ENCODE measurements at places on chromosomes 12 and 14.

- no peak for DNase-seq
Measured at GRCh38 chr14:54621686-54622085, 54.8 kb downstream of the SAMD4A start.

DNA sequence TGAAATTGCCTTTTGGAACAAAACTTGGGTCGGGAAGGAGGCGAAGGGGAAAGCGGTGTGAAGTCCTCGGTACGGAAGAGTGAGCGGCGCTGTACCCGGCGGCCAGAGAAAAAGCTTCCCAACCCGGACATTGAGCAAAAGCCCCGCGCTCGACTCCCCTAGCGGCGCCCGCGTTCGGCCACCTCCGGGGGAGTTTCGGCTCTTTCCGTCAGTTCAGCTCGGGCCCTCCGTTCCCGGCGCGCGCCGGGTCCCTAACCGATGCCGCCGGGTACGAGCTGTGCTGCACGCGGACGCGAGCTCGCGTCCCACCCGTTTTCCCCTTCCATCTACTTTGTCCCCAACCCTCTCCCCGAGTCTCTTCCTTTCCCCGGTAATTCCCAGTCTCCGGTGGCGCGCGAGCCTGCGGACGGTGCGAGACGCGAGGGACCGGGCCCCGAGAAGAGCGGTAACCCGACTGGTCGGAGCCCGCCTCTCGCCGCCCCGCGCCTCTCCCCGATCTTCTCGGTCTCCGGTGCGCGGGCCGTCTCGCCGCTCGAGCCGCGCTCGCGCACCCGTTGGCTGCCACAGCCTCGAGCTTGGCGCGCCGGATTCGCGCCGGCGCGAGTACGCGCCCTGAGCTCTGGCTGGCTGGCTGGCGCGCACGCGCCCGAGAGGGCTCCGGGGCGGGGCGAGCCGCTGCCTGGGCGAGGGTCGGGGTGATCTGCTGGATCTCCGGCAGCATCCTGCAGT, 446 bp upstream of the SPATS2 start:
- peak; percentile 83 for DNase-seq

DNA sequence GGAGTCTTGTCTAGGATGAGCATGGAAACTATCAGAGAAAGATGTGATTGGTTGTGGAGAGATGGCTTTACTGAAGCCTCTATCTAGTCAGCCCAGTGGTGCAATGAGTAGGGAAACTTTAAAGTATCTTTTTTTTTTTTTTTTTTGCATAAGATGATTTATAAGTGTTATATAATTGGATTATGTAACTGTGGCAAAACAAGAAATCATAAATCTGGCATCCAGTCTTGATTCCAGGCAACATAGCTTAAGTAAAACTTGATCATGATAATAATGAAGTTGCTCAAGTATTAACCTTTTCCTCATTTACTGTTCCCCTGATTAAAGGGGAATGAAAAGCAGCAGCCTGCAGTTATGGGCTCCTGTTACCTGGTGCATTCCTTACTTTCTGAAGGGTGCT, 538.0 kb upstream of the ATP2B1 start:
- no peak for DNase-seq

DNA sequence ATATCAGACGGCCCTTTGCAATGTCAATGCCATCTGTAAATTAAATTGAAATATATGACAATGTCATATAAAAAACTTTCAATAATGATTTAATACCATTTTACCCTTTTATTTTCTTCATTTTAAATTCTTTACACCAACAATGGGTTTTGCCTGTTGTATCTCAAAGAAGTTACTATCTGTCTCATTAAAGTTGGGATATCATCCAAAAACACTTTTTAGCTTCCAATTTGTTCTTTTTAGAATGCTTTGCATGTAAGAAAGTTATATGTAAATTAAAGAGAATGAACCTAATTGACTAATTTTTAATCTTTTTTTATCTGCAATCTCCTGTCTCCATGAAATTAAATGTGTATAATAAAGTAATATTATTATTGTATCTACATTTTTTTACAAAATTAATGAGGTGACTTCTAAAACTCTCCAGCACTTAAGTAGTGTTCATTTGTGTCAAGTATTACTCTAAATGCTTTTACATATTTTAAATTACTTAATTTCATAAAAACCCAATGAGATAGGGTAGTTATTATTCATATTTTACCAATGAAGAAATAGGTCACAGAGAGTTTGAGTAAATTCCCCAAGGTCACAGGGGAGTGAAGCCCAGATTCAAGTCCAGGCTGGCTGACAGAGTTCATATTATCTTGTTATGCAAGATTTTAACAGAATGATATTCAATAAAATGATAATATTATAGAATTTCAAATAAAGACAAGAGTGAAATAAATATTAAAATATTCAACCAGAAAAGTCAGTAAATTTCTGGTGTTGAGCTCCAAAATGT, 673.0 kb upstream of the FLRT2 start:
- no peak for DNase-seq

DNA sequence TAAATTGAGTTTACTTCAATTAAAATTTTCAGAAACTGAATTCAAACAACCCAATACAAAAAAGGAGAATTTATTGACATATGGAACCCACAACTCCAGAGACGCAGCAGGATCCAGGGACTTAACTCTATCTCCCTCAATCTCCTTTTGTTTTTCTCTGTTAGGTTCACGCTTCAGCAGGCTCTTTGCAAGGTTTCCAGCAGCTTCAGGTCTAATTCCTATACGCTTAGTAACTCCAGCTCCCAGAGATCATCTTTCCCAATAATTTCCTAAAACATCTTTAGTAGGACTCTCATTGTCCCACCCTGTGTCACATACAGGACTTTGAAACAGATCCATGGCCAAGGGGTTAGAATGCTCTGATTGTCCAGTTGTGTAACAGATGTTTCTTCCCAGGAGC, 175.2 kb downstream of the RMST start:
- DNase-seq = peak; percentile 11

- no peak for DNase-seq
Measured at GRCh38 chr12:41140117-41140516, 48.0 kb upstream of the PDZRN4 start.

GRCh38 chr12:76266797-76267196, 81.4 kb downstream of the BBS10 start:
- DNase-seq = no peak

DNA sequence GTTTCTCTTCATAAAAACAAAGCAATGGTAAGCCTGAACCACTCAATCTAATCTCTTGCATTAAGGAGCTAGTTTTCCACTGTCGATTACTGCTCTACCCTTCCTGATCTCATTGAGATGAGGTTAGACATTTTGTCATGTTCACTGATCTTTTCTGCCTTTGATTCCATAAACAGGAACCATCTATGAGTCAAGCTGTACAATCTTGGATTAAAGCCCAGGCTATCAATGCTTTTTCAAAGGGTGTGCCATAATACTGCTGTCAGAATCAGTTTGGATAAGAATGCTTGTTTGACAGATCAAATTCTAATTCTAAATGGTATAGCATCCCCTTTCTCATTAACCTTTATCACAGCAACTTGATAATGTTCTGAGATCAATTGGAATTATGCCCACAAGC, 16.1 kb downstream of the GRIP1 start:
- peak; percentile 53 for DNase-seq

DNA sequence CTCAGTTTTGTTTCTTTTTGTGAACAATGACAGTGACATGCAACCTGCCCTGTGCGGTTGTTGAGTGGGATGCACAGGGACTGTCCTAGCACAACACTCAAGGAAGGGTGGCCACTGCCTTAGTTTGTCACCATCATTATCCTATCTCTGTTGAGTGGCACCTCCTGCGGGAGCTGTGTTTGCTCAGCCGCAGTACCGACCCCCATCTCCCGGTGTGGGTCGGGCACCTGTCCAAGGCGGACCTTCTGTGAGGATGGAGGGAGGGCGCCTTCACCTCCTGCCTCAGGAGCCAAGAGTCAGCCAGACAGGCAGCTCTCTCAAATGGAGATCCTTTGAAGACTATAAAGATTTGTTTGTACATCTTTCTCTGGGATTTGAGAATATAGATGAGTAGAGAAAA, 142.1 kb downstream of the TSPAN9 start:
- DNase-seq = peak; percentile 86

- DNase-seq = no peak
Measured at GRCh38 chr14:32370714-32371113, 41.6 kb downstream of the AKAP6 start.

- DNase-seq = no peak
Measured at GRCh38 chr14:46384611-46385010, 267.0 kb downstream of the RPL10L start.
